ENCODE measurements at places on chromosomes 13 and 19. TPM values are rescaled to one million over a fixed set of nuclear protein-coding genes. Genes with fewer than 3 reads are reported as not detected.

DNA sequence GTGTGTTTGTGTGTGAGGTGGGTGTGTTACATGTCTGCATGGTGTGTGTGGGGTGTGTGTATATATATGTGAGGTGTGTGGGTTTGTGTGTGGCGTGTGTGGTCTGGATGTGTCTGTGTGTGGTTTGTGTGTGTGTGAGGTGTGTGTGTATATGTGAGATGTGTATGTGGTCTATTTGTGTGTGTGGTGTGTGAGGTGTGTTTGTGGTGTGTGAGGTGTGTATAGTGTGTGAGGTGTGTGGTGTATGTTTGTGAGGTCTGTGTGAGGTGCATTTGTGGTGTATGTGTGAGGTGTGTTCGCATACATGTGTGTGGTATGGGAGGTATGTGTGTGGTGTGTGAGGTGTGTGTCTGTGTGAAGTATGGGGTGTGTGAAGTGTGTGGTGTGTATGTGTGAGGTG, 12.5 kb upstream of the TNFRSF19 start:
- DNase-seq = no peak

GRCh38 chr19:38867171-38867780, 10.8 kb downstream of the RINL start:
- DNase-seq = no peak

- DNase-seq = no peak
These were observed 25.8 kb upstream of the DPRX start for GRCh38 chr19:53606031-53606430.

GRCh38 chr19:39595950-39596349, 6.4 kb upstream of the LGALS13 start:
- no peak for DNase-seq

- no peak for DNase-seq
These were observed 99.2 kb downstream of the GNG7 start for GRCh38 chr19:2603334-2603733.

DNA sequence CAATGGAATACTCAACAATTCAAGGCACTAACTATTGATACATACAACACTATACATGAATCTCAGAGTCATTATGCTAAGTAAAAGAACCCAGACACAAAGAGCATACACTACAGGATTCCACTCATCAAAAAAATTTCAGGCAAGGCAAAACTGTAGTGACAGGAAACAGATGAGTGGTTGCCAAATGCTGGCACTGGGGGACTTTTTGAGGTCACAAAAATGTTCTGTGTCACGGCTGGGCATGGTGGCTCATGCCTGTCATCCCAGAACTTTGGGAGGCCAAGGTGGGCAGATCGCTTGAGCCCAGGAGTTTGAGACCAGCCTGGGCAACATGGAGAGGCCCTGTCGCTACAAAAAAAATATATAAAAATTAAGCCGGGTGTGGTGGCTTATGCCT, 129.4 kb downstream of the KL start:
- DNase-seq = no peak

DNA sequence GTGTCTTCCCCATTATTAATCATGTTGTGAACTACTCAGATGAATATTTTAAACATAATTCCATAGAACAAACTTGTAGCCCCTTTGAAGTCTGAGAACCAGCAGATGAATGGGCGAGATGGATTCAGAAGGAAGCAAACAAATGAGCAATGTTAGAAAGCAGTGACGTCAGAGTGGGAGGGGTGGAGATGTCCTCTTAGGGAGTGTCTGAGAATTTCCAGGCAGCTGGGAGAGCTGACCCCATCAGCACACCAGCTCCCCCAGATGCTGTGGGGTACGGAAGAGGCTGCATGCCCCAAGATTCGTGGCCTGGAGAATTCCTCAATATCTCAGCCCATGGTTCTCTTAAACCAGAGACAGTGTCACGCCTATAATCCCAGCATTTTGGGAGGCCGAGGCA, 68.6 kb downstream of the DPF1 start:
- peak; percentile 19 for DNase-seq

DNA sequence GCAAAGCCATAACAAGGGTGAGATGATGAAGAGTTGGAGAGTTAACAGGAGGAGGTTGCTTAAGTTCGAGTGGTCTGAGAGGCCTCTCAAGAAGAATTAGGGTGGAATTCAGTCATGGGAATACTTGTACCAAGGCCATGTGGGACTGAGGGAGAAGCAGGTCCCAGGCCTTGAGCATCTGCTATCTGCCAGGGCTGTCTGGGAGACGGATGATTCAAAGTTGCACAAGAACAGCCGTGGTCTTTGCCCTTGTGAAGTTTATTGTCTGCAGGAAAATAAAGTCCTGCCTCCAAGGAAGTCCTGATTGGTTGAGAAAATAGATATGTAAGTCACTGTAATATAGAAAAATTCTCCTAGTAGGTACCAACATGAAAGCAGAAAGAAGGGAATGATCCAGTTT, 178.8 kb upstream of the RFC3 start:
- no peak for DNase-seq

DNA sequence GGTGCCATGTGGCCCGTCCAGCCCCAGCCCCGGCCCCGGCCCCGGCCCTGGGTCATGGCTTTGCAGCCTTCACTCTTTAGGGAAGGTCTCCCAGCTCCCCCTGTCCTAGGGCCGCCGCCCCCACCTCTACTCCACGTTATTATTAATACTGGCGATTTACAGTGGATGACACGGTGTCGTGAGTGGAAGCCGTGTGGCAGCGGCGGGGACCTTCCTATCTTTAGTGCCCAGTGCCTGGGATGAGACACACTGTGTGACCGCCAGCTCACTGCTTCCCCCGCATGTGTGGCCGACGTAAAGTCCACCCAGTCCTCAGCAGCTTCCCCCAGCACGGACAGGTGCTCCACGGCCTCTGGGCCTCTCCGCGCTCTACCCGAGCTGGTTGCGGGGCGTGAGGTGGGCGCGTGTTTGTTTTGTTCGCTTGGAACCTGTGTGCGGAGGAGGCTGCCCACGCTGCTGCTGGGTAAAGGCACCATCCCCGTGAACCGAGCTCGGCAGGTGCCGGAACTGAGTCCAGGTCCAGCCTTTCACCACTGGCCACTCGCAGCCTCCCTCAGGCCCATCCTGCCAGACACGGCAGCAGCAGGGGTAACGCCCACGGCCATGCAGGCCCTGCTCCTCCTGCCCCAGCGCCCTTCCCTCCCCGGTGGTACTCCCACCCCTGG, 70.9 kb upstream of the MCF2L start:
- DNase-seq = no peak

DNA sequence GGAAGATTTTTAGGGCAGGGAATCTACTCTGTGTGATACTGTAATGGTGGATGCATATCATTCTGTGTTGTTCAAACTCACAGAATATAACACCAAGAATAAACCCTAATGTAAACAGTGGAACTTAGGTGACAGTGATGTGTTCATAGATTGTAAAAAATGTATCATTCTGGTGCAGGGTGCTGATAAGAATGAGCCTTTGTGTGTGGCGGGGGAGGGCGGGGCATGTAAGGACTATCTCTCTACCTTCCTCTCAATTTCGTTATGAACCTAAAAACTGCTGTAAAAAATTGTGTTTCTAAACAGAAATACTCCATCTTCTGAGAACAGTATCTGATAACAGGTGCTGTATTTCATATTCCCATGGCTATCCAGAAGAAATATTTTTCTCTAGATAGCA, 35.6 kb downstream of the TNFRSF19 start:
- DNase-seq = no peak

DNA sequence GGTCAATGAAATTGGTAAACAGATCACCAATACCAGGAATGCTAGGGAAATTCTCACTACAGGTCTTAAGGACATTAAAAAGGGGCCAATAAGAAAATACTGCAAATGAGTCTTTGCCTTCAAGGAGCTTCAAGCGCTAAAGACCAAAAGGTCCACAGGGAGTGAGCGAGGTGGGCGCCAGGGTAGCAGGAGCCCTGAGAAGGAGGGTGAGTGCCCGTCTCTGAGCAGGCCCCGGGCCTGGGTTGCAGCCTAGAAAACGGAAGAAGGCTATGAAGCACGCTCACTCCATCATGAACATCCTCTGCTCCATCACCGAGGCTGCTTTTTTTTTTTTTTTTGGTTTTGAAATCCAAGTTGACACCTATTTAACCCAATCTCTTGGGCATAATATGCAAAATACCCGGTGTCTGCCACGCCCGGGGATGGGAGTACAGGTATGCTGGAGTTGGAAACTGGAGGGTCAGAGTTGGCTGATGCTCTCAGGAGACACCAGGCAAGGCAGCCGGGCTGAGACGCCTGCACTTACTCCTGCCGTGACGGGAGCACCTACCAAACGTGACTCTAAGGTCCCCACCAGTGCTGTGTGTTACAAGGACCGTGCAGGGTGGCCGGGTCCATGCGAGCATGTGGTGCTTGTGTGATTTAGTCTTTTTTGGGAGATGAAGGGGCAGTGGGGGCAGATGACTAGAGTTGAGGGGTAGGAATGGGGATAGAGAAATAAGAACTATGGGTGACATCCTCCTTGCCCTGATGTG, 66.9 kb downstream of the KLF2 start:
- no peak for DNase-seq

Gene AMER2
- not detected for total RNA-seq

Gene CD37
- not detected for total RNA-seq

Gene FCGBP
- total RNA-seq = 0.74 TPM

Gene C5AR1
- not detected for total RNA-seq

Gene ZNF581
- 20.8 TPM for total RNA-seq

All from dermis blood vessel endothelial cell (primary cell).